SW 1271 (cell line): ENCODE measurements at places on chromosomes 3 and 15.

DNA sequence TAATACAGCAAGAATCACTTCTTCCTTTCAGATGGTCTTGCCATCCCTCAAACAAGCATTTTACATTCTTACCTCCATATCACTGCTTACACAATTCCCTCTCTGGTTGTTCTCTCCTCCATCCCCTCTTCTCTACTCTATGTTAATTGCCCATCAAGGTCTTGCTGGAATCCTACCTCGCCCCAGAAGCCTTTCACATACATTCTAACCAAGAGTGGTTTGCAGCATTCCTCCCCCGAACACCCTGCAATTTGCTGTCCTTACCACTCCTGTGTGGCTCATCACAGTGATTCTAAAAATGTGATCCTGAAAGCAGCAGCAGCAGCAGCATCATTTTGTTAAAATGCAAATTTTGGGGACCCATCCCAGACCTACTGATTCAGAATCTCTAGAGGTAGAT lies 30.6 kb downstream of the TNIK start:
- no peak for DNase-seq

DNA sequence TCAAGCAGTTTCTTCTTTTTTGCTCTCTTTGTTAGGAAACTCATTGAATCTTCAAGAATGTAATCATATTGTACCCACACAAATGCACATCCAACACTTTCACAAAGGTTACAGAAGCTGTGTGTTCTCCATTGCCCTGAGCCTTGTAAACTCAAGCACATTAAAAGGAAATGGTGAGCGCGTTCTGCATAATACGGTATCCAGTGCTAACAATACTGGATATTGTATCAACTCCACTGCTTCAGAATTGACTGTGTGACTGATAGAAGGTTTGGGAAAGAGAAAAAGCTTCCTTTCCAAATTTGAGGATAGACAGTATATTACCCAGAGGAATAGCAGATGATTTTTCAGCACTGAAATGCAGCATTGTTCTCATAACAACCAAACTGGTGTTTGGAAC lies 268.9 kb upstream of the RBMS3 start:
- DNase-seq, result no peak

DNA sequence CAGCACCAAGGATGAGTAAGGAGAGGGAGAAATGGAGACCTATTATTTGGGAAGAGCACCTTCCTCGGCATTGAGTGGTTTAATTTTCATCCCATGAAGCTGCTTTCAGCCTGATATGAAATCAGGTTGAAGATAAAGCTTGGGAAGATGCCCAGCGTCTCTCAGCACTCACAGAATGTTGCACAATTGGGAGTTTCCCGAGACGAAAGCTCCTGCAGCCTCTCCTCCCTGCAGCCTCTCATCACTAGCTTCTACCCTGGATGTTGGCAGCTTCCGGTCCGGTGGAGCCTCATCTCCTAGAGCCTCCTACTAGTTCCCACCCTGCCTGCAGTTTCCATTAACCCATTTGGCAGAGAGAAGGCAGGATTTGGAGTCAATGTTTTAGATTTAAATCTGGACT lies 40.3 kb downstream of the EDEM1 start:
- DNase-seq, result no peak

- DNase-seq, result no peak
Observed at GRCh38 chr3:18070231-18070630, 327.8 kb upstream of the TBC1D5 start.

GRCh38 chr15:77607111-77607893 lies 25.4 kb downstream of the LINGO1 start:
- DNase-seq, result no peak

- no peak for DNase-seq
Observed at GRCh38 chr3:9497821-9498565, 55.6 kb downstream of the LHFPL4 start.

- DNase-seq, result no peak
Observed at GRCh38 chr3:60716573-60716972, 534.7 kb downstream of the FHIT start.

DNA sequence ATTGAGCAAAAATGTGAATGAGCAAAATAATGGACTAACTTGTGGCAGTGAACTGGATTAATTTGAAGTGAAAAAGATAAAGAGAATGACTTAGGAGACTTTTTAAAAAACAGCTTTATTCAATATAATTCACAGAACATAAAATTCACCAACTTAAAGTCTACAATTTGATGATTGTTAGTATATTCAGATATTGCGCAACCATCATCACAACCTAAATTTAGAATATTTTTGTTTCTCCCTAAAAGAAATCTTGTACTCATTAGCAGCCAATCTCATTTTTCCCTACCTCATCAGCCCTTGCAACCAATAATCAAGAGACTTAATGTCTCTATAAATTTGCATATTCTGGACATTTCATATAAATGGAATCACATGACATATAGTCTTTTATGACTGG lies 496.5 kb downstream of the IGSF11 start:
- no peak for DNase-seq

- DNase-seq, result no peak
Observed at GRCh38 chr15:32844118-32844711, 126.4 kb downstream of the GREM1 start.

DNA sequence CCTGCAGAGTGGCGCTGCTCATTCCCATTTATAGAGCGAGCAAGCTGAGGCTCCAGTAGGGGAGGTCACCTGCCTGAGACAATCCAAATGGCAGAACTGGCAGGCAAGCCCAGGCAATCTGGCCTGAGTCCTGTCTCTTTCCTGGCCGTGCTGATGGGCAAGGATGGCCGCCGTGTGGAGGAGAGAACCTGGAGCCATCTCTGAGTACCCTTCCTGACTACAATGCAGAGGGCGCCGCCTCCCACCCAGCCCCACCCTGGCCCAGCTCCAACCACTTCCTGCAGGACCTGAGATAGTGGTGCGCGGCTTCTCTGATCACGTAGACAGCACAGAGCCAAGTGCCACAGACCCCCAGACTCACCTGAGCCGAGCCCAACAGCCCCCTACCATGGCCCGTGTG lies 7.0 kb downstream of the TLR9 start:
- no peak for DNase-seq

DNA sequence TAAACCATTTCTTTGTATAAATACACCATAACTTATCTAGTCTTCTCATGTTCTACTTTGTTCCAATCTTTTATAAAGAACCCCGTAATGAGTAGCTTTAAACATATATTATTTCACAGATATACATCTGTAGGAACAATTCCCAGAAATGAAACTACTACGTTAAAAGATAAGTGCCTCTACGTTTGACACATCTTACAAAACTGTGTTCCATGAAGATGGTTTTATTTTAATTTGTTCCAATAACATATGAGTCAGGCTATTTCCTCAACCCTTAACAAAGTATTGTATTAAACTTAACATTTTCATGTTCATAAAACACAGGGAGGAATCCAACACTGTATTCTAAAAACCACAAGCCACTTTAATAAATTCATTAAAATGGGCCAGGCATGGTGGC lies 52.9 kb downstream of the TRPM7 start:
- DNase-seq, result no peak

GRCh38 chr15:47289656-47290055 lies 427.6 kb upstream of the SEMA6D start:
- DNase-seq, result no peak

- no peak for DNase-seq
Observed at GRCh38 chr3:135325726-135326235, 530.7 kb downstream of the EPHB1 start.

GRCh38 chr3:171343693-171344092 lies 116.5 kb downstream of the TNIK start:
- no peak for DNase-seq

GRCh38 chr15:70309716-70310115 lies 212.0 kb upstream of the TLE3 start:
- no peak for DNase-seq

- no peak for DNase-seq
Observed at GRCh38 chr3:138781012-138781470, 53.7 kb downstream of the PIK3CB start.

- DNase-seq, result no peak
Observed at GRCh38 chr15:24734396-24734795, 58.8 kb downstream of the NPAP1 start.

DNA sequence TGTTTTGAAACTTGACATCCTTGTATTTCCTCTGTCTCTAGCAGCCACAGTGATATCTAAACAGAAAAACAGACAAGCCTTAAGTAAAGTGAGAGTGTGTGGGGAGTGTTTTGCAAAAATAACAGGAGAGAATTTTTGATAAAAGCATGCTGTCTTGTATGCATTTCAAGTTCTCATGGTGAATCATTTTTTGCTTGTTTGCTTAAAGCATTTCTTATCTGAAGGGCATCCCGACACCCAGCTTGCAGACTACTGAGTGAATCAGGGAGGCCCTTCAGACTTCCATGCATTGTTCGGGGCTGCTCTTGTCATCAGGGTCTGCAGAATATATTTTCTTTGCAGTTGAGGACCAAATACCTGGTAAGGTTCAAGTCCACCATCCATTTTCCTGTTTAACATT lies 8.5 kb downstream of the CGNL1 start:
- no peak for DNase-seq

DNA sequence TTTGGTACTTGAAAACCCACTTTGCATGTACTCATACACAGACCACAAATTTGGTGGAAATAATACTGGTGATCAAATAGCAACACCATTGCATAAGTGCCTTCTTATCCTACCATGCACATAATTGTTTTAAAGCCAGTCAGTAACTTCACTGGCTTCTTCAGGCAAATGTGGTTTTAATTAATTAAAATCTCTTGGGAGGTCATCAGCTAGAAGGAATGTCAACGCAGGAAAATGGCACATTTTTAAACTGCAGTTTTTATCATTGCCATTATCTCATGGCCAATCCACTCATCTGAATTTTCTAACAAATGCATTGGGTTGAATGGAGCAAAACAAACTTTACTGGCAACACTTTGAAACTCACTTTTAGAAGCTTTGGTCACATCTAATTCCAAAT lies 105.7 kb upstream of the ZPLD1 start:
- no peak for DNase-seq

DNA sequence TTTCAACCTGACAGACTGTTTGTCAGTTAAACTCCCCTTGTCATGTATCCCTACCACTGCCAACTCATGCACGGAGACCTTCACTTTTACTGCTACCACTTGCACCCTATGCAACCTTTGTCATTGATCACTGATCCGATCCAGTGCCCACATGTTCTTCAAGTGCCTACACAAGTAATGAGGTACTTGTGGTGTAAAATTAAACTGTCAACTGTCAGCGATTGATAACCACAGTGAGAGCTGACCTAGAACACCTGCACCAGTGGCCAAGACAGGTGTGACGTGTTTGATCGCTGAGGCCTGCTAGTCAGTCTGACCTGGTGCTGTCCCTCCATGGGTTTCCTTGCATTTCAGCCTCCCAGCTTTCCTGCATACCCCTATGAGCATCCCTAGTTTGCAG lies 55.6 kb downstream of the MECOM start:
- no peak for DNase-seq

DNA sequence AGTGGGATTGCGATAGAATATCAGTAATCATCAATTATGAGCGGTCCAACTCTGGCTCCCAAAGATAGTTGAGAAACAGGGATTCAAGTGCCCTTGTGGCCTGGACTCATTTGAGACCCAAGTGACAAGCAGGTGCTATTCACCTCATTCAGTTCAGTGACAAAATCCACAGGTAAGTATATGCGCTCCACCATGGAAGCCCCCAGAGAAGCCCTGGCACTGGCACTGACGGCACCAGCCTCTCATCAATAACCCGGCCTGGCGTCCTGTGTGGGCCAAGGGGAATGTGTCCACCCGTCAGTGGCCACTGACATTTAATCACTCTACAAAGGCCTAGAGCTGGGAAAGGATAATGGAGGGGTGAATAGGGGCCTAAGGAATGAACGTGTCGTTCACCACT lies 117.2 kb downstream of the ADCY5 start:
- no peak for DNase-seq

GRCh38 chr15:36953346-36953745 lies 147.0 kb downstream of the MEIS2 start:
- DNase-seq, result no peak
